ENCODE measurements at places on chromosomes 5 and 9.
A peak's percentile ranks its signal among the peaks of the same experiment; 100 is the strongest.

GRCh38 chr9:119761812-119762211, 392.6 kb upstream of the BRINP1 start:
- no peak for DNase-seq

- no peak for DNase-seq
These were observed 140.1 kb downstream of the FGF1 start for GRCh38 chr5:142545650-142546322.

DNA sequence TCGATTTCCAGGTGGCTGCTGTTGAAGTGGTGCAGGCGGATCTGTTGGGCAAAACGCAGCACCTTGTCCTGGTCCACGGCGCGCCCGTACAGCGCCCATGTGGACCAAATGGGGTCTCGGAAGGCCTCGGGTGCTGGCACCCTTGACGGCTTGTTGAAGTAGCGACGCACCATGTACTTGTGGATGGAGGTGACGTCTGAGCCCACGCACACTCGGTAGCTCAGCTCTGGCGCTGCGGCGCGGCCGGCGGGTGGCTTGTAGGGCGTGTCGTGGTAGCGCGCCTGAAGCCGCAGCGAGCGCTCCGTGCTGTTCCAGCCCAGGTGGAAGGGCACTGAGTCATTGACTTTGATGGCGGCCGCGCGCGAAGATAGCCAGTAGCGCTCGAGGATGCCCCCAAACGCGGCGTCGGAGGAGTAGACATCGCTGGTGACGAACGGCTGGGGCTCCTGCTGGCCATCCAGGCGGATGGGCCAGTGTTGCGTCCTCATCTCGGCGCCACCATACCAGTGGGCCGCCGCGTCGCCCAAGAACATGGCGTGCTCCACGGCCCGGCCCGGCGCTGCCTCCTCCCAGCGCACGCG, 4.7 kb downstream of the MYORG start:
- DNase-seq, result no peak

DNA sequence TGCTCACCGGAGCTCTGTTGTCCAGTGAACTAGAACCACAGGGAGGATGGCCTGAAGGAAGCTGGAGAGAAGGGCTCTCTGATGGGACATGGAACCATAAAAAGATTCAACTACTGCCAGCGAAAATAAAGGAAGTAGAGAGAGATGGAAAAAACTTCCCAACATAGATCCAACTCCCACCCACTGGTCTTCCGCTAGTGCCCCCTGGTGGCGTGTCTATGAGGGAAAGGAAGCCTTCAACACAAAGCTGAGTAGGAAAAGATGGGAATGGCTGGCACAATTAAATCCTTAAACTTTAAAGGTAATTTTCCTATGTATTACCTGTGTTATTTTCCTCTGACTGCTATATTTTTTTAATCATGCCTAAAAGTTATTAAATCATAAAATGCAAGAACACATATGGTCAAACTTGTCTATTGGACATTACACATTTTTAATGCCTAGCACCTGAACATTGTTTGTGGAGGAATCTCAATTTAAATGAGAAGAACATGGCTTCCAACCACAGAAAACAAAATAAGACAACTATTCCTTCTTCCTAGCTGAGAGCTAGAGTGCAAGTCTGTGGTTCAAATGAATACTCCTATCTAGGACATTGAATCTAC, 51.5 kb downstream of the CEP120 start:
- no peak for DNase-seq

DNA sequence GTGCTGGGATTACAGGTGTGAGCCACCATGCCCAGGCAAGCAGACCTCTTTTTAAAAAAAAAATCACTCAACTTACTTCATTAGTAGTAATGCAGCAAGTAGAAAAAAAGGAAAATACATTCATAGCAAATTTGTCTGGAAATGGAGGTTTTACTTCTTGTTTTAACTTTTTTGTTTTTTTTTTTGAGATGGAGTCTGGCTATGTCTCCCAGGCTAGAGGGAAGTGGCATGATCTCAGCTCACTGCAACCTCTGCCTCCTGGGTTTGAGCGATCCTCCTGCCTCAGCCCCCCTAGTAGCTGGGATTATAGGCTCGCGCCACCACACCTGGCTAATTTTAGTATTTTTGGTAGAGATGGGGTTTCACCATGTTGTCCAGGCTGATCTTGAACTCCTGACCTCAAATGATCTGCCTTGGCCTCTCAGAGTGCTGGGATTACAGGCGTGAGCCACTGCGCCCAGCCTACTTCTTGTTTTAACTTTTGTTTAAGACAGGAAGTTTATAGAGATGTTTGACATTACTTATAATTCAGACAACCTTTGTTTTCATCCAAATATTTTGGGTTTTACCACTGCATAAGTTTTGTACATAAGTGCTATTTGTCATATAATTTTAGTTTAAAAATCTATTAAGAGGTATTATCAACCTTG, 26.5 kb downstream of the UBE2R2 start:
- peak; percentile 12 for DNase-seq

GRCh38 chr9:134229466-134230091, 65.2 kb upstream of the RNU6ATAC start:
- no peak for DNase-seq

DNA sequence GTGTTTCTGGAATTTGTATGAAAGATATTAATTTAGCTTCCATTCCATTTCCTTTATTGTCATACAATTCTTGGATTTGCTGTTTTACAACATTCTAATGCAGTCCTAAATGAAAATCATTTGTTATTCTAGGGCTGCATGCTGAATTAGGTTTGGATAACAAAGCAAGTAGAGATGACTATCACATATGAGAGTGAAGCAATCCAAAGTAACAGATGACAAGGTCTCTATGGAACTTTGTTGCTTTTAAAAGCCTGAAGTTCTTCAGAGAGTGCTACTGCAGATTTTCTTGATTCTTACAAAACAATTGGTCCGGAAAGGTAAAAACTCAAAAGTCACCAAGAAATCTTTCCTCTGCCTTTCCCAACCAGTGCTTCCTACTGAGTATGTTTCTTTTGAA, 56.9 kb upstream of the VCAN start:
- DNase-seq, result no peak

DNA sequence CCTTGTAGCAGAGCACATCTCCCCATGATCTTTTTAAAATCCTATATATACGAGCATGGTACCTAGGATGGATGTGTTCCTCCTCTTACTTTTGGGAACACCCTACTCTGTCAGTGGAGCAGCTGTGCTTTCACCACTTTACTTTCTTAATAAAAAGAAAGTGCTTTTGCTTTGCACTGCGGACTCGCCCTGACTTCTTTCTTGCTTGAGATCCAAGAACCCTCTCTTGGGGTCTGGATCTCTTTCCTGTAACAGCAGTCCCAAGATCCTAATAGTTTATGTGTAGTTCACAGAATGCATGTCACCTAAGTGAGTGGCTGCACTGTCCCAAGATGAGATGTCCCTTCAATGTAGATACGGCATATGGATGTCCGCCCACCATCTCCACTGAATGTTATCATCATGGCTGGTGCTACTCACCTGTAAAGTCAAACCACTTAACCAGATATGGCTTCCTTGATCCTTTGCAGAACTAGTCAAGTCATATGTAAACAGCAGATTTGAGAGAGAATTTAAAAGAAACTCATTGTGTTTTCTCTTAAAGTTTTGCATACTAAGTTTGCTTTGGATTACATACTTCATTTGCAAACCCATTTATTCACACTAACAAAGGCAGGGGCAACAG, 1.9 kb downstream of the FGF1 start:
- DNase-seq, result no peak

GRCh38 chr5:109329333-109330237, 80.2 kb downstream of the PJA2 start:
- no peak for DNase-seq

DNA sequence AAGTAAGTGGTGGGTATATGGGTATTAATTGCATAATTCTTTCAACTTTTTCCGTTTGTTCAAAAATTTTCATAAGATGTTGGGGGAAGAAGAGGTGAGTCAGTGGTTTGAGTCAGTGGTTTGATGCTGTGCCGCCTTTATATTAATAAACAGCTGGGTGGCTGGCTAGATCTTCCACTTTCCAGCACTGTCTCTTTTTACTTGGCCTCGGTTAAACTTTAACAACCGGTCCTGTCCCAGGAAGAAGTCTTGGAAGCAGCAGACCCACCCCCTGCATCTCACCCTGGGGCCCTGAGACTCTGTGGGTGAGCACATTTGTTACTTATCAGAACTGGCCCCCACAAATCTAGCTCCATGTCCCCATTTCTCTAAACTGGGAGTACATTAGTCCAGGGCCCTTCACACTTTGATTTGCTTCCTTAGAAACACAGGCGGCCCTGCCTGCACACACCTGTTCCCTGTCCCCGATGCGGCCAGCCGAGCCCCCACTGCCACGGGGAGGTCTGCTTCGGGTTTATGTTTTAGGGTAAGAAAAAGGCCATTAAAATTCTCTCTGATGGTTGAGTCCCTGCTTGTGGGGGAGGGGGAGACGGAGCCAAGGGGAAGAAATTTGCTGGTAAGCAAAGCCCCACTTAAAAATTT, 90.7 kb downstream of the PTCH1 start:
- DNase-seq, result no peak

- no peak for DNase-seq
These were observed 65.0 kb upstream of the IER5L start for GRCh38 chr9:129242971-129243561.

DNA sequence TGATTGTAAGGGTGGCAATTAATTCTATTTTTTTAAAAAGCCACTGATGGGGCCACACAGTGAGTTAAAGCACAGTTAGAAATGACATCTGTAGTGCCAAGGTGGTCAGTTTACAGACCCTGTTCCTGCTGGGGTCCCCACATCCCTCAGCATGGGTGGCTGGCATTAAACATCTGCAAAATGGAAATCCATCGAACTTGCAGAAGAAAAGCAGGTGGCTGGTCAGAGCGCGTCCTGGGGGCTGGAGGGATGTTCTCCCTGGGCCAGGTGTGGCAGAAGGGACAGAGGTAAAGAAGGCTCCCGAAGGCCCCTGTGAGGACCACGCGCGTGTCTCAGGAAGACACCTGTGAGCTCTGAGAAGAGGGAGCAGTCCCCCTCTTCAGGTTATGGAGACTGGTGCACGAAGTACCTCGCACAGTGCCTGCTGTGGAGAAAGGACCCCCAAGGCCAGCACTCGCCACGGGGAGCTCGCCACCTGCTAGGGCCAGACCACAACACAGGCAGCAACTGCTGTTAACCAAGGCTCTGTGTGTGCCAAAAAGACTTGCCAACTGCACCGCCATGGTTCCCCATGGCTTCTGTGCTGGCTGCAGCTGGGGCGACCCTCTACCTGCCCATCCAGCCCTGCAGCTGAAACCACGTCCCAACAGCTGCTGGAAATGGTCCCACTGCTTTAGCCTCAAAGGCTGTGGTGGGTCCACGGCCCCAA, 65.2 kb downstream of the RASGEF1C start:
- no peak for DNase-seq

- DNase-seq, result no peak
These were observed 48.8 kb downstream of the NTNG2 start for GRCh38 chr9:132210472-132211145.

- no peak for DNase-seq
These were observed 138.1 kb downstream of the ADAMTS12 start for GRCh38 chr5:33753704-33754103.

DNA sequence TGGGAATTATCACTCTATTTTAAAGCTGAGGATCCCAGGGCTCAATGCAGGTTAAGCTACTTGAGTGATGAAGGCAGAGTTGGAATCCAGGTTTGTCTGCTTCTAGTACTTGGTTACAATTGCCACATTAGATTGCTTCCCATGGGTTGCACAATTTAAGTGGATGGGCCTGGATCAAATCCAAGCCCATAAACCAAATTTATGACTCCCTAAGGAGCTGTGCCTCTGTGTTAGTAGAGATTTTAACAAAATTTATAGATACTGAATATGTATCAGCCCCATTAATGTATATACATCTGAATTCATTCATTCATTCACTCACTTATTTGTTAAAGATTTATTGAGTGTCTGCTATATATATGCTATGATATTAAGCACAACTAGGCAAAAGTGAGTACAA, 332.3 kb upstream of the KLF9 start:
- DNase-seq, result no peak
